ENCODE measurements at places on chromosomes 11 and 22. TPM values are rescaled to one million over a fixed set of nuclear protein-coding genes. Genes with fewer than 3 reads are reported as not detected.

RASSF10 gene
- 1.8 TPM for total RNA-seq

DBX1 gene
- total RNA-seq, result not detected

DNA sequence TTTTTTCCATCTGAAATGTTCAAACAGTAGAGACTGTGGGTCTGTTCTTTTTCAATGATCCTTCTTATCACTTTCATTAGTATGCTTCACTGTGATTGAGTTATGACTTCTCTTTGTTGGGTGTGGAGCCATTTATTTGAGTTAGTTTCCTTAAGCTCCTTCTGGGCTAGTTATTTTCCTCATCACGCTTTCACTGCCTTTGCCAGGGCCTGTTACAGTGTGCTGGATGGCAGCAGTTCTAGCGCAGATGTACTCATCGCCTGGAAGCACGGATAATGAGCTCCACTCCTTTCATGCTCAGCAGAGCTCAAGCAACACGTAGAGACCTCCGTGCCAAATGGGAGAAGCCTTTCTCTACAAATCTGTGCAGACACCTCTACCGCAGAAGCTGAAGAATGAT lies 7.0 kb upstream of the ARHGAP42 start:
- peaks cover 33% of the 10 kb centered on the region for H3K4me1 ChIP-seq
- no peaks in the 10 kb centered on the region for H3K27me3 ChIP-seq
- no peak for DNase-seq
- H3K4me3 ChIP-seq, result no peak overlapping the region
- no peaks in the 10 kb centered on the region for H3K36me3 ChIP-seq

GRCh38 chr11:12270215-12270797 lies 107.1 kb upstream of the PARVA start:
- H3K27me3 ChIP-seq, result no peaks in the 10 kb centered on the region
- no peaks in the 10 kb centered on the region for H3K4me1 ChIP-seq
- no peak for DNase-seq
- no peak overlapping the region for H3K4me3 ChIP-seq
- no peaks in the 10 kb centered on the region for H3K36me3 ChIP-seq

GRCh38 chr11:91314521-91314920 lies 910.1 kb upstream of the FAT3 start:
- no peak overlapping the region for H3K27ac ChIP-seq
- no peak for DNase-seq
- H3K4me3 ChIP-seq, result no peak overlapping the region
- no peaks in the 10 kb centered on the region for H3K27me3 ChIP-seq
- H3K4me1 ChIP-seq, result no peaks in the 10 kb centered on the region

DNA sequence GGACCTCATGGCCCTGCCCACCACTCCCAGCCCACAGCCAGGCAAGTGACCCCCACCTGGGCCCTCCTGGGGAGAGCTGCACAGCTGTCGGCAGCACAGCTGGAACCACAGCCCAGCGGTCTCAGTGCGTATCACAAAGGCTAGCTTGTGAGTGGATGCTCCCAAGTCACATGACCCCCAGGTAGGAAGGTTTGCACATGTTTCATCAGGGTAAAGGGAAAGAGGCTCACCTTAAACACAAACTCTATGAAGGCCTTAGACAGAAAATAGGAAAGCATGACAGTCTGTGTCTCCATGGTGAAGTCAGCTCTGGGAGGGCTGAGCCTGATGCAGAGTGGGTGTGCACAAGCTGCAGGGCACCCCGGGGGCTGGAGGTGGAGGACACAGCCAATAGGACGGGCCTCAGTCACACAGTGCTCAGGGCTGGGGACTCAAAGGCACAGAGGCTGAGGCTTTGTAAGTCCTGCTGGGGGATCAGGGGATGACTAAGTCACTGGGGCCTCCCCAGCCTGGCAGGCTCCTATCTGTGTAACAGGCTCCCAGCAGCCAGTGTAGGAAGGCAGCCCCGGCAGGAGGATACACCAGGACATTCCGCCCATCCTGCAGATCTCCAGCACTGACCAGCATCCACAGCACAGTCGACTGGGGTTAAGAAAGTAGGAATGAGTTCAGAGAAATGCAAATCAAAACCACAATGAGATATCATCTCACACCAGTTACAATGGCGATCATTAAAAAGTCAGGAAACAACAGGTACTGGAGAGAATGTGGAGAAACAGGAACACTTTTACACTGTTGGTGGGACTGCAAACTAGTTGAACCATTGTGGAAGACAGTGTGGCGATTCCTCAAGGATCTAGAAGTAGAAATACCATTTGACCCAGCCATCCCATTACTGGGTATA lies 22.0 kb downstream of the CELSR1 start:
- H3K36me3 ChIP-seq, result no peaks in the 10 kb centered on the region
- DNase-seq, result no peak
- H3K27ac ChIP-seq, result no peak overlapping the region
- no peak overlapping the region for H3K4me3 ChIP-seq
- no peaks in the 10 kb centered on the region for H3K4me1 ChIP-seq

All from GM23338 (cell line).